Left colon (tissue), 2 donors: ENCODE measurements at places on chromosomes 3 and 15. TPM values are rescaled to one million over a fixed set of nuclear protein-coding genes. Genes with fewer than 3 reads are reported as not detected.
A peak's percentile ranks its signal among the peaks of the same experiment; 100 is the strongest.

The RHCG gene
- 0.89 TPM for total RNA-seq

The TMF1 gene
- 44.7 TPM for total RNA-seq

The KY gene
- not detected for total RNA-seq

DNA sequence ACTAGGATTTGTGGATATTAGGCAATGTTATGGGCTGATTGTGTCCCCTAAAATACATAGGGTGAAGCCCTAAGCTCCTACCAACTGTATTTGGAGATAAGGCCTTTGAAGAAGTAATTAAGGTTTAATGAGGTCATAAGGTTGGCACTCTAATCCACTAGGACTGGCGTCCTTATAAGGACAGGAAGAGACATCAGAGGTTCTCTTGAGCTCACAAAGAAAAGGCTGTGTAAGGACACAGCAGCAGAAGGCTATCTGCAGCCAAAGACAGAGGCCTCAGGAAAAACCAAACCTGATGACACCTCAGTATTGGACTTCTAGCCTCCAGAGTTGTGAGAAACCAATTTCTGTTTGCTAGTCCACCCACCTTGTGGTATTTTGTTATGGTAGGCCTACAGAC lies 416.7 kb downstream of the ZBTB20 start:
- no peak for DNase-seq

DNA sequence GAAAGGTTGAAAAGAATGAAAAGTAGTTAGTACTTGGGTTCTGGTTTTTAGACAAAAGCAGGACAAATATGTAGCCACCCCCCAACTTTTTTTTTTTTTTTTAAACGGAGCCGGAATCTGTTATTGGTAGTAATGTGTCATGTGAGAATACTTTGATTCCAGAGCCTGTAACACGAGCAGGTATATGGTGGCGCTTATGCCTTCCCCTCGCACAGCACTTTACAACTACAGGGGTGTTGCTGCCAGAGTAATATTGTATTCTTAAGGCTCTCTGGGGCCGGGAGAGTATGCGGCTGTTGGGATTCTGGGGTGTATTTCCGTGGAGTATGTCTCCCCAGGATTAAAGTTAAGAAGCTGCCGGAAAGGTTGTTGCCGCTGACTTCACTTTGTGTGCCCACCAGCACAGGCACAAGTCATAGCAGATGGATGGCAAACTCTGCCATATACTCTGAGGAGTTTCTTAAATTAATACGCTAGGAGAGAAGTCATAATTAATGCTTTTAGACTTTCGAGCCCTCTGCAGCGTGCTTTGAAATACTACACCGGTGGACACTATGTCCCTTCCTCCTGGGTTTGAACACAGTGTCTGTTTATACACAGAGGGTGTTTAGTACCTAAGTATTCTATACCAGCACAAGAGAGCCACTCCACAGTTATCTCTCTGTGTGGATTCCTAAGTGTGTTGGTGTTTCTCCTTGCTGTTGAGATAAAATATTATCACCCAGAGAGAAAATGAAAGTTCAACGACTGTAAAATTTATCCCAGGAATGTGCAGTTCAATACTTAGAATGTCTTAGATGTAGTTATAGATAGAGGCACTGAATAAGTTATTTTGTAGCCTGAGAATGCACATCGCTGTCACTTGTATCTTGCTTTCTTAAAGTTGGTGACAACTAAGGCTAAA lies 1.4 kb downstream of the MBNL1 start:
- DNase-seq = peak; percentile 43

- DNase-seq = no peak
These were observed 327.7 kb downstream of the SATB1 start for GRCh38 chr3:18097473-18097872.

- DNase-seq = no peak
These were observed 94.6 kb downstream of the GMNC start for GRCh38 chr3:190767851-190768250.

GRCh38 chr3:132343018-132343612 lies 25.9 kb downstream of the ACP3 start:
- peak; percentile 17 for DNase-seq

DNA sequence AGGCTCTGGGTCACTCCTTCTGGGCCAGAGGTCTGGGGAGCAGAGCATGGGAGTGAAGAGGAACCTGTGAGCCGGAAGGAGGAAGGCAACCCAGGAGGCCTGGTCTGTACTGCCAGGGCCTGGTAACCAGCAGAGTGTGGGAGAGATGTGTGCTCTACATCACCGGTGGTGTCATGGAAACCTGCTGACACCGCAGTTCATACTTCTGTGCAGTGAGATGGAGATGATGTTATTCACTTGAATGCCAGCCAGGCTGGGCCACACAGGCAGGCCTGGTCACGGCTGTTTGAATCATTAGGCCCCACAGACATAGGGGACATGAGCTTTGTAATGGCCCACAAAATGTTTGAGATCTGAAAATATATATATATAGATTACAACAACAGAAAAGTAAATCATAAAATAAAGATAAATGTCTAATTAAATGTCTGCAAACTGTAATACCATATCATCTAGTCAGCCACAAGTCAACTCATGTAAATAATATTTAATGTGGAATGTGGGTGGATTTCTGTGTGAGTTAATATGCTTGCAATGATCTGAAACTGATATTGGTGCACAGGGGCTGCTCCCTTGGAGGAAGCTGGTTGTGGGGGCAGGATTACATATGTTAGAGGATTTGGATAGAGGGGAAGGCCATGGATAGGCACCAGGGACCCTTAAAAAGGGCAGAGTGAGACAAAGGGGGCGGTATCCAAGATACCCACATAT lies 108.5 kb upstream of the PFN2 start:
- peak; percentile 9 for DNase-seq

- DNase-seq = no peak
These were observed 52.8 kb downstream of the LRRC3B start for GRCh38 chr3:26675336-26675735.

GRCh38 chr3:95797081-95797480 lies 1017.3 kb upstream of the EPHA6 start:
- DNase-seq = no peak

DNA sequence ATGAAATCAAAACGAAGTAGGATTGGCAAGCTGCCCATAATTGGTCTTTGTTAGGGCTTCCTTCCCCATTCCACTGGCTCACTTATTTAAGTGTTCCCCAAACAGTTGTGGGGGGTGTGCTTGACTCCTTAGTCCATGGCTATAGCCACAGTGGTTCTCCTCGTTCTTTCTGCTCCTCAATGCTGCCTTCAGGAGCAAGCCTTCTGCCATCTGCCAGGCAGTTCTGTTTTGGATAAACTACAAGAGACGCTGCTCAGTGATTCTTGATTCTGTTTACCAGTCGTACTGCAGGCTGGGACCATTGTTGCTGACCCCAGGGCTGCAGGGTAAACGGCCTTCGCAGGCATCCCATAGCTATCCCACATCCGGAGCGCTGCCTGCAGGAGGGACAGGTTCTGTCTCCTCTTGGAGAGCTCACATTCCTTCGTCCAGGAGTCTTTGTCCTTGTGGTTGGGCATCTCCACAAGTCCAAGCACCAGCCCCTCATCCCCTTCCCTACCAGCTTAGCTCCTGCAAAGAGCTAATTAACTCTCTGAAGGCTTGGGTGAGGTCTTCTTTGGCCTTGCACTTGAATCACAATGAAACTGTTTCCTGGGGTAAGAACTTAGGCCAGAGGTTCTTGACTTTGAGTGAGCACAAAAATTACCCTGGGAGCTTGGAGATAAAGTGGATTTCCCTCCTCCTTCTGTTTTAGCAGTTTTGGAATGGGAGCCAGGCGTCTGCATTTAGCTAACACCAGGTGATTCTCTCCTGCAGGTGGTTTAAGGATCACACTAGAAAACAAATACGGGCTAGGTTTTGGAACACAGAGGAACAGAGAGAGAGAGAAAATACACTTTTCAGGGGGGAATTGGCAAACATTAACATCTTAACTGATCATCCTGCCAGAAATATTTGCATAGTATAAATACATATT lies 114.9 kb downstream of the SV2B start:
- DNase-seq = no peak

DNA sequence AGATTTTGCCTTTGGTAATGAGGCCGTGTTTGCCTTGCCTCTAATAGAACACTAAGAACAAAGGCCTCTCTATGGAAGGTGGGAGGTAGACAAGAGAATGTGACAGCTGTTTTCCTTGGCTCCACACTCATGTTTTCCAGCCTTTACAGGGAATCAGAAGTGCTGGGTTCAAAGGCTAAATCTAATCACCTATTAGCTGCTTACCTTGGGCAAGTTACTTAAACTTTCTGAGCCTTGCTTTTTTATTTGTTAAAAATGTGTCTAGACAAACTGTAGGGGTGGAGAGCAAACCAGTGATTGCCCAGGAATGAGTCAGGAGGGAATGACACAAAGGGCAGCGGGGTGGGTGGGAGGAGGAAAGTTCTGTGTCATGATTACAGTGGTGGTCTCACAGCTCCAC lies 179.0 kb downstream of the P3H2 start:
- DNase-seq = no peak
